GM19239 (cell line): ENCODE measurements at places on chromosomes 6 and 20.

GRCh38 chr20:42875581-42875980 is 314.1 kb downstream of the PTPRT start:
- DNase-seq, result no peak

GRCh38 chr6:21554286-21554685 is 39.3 kb upstream of the SOX4 start:
- DNase-seq, result no peak

DNA sequence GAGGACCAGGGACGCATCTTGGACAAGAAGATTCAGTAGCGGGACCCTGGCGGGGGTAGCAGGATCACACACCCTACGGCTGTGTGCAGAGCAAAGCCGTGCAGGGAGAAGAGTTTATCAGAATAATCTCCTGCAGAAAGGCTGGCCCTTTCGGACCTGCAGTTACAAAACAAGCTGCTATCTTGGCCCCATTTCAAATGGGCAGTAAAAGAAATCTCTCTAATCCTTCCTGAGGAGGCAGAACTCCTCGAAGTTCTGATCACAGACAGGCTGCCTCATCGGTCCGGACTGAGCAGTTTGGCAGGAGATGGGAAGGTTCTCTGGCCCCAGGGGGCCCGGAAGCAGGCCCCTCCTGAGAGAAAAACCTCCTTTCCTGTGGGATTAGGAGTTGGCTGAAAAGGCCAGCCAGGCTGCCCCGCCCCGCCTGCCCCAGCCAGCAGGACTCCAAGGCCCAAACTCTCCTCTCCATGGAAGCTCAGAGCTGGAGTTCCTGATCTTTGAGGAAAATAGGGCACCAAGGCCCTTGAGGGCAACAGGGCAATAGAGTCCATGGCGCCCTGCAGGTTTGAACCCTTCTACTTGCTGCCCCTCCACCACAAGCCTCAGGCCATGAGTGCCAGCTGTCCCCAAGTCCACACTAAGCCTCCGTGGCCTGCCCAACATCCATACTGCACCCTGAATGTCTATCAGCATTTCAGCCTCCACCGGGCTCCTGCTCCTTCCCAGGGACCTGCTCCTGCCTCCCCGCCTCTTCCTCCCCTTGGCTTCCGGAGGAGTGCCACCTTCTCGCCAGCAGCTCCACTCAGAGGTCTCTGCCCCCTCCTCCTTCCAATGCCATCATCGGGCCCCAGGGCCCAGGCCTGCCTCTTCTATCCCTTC is 141.3 kb downstream of the PREX1 start:
- no peak for DNase-seq

- DNase-seq, result no peak
Observed at GRCh38 chr6:87093651-87094050, 1.3 kb downstream of the CGA start.

DNA sequence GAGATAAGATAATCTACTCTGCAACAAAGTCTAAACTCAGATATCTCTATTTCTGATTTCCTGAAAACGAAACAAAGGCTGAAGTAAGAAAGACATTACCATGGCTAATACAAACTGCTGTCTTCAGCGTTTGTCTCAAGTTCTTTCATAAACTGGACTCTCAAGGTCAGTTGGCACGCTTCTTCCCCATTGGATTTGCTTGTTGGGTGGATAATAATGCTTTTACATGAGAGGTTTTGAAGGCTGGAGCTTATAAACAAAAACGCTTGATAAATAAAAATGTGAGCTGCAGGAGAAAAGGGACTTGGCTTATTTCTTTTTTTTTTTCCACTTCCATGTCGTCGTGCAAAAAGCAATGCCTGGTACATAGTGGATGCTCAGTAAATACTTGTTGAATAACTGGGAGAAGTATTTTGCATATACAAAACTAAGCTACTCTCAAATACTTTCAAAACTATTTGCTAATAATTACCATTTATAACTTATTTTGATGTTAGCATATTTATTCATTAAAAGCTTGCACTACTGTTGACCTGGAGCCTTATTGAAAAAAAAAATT is 65.7 kb upstream of the EEF1A1 start:
- no peak for DNase-seq

DNA sequence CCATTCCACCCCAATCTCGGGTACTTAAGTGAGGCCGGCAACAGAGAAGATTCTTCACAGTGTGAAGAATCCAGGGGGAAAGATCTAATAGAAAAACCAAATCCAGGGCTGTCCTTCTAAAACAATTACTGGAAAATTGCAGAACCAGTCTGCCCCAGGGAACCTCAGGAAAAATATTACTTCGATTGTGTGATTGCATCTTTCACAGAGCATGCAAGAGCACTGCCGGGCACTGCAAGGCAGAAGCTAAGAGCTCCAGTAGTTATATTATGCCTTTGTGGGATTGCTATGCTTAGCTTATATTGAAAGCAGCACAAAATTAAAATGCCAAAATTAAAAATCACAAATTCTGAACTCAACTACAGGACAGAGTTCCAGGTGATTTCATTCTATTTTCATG is 175.9 kb downstream of the HACE1 start:
- DNase-seq, result no peak

DNA sequence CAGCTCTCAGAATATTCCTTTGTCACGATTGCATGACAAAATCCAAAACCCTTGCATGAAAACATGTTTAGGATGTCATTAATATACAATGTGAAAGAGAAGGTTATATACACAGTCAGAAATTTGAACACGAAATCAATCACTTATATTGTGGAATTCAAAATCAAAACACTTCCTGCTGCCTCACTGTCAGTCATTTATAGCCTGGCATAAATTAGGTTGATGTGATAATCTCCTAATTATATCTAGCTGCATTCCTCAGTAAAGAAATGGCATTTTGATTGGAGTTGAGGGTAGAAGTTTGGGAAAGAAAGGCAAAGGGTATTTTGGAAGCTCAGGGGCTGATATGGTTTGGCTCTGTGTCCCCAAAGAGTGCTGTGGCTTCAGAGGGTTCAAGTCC is 24.1 kb upstream of the BEND6 start:
- no peak for DNase-seq

- DNase-seq, result no peak
Observed at GRCh38 chr6:152598901-152599537, 38.1 kb downstream of the SYNE1 start.

- DNase-seq, result no peak
Observed at GRCh38 chr20:3068986-3069900, 2.2 kb upstream of the OXT start.

DNA sequence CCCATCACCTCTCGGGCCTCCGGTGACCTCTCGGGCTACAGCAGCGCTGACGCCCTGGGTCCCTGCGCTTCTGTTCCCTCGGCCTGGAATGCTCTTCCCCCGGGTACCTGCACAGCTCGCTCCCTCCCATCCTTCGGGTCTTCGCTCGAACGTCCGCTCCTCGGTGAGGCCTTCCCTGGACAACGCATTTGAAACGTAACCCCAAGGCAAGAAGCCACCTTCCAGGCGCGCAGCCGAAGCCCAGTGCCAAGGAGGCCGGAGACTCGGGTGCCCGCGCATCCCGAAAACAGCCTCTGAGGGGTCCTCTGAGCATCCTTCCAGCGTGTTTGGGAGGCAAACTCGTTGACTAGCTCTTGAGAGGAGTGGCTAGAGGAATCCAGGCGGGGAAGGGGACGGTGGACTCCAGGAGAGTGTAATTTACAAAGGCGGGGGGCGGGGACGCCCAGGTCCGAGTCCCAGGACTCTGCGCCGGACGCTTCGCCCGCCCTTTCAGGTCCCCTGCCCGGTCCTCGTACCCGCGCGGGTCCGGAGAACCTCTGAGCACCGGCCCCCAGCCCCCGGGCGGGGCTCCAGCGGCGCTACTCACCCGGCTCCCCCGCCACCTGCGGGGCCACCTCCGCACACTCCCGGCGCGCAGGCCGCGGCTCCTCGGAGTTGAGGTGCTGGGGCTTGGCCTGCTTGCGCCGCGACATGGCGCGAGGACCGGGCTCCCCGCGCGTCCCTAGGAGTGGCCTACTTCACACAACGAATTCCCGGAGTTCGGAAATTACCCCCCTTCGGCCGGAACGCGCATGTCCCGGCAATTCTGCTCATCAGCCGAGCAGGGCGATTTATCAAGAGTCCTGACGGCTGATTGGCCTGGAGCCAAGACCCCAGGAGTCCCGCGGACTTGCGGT is 86.8 kb downstream of the ZFP64 start:
- no peak for DNase-seq

DNA sequence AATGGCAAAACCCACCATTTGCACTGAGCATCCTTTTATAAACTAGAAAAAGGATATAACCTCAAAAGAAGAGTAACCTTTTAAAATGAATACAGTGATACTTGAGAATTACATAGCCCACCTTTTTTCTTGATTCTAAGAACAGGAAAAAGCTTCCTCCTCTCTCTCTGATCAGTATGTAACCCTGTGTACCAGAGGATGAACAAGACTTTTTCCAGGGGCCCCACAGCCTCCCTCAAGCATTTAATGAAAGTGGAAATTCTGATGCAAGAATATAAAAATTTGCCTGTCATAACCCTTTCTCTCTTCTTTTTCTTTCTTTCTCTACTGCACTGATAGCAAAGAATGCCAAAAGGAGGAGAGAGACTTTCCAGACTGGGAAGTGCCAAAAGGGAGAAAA is 64.2 kb upstream of the BTN3A2 start:
- DNase-seq, result no peak

DNA sequence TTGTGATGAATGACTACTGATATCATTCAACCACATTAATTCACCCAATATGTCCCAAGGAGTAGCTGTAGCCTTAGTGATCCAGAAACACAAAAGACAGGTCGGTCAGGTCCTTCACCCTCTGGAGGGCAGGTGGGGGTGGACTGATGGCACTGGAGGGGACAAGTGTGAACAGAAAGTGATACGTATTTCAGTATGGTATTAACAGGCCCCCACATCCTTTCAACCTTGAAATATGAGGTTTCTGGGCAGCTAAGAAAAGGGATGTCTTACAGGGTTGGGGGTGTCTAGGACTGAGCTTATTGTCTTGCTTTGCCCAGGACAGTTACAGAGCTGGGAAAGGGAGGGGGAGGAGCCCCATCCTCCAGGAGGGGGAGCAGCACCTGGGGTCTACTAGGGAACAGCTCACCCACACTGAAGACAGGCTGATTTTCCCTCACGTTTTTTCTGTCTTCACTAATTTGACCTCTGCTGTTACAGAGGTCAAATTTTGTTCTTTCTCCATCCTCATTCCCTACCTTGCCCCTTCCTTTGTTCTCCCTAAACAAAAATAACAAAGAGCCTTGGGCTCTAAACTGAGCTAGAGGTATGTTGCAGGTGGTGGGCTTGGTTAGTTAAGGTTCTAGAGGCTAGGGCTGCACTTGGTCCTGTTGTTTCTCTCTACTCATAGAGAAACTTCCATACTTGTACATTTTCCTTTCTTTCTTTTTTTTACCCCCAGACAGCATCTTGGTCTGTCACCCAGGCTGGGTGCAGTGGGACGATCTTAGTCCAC is 38.0 kb upstream of the EEF1A1 start:
- no peak for DNase-seq

DNA sequence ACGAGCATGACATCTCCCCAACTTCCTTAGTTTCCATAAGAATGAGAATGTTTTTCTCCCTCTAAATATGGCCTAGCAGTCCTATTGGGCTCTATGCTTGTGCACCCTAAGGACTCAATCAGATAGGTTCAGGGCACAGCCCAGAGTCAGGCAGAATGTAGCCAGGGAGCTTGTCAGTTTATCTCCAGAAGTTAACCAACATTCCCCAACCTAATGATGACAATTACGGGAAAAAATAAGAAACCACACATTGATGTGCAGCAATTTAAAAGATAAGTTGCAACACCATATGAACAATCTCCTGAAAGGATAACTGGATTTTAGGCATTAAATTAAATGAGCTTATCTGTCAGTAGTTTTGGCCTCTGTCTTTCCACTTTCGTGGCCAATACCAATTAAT is 71.1 kb downstream of the HDDC2 start:
- no peak for DNase-seq

DNA sequence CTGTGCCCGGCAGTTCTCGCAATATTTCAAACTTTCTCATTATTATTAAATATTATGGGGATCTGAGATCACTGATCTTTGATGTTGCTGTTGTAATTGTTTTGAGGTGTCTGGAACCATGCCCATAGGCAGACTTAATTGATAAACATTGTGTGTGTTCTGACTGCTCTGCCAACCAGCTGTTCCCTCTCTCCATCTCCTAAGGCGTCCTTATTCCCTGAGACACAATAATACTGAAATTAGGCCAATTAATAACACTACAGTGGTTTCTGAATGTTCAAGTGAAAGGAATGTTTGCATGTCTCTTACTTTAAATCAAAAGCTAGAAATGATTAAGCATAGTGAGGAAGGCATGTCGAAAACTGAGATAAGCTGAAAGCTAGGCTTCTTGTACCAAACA is 7.6 kb downstream of the MAPK14 start:
- no peak for DNase-seq

- no peak for DNase-seq
Observed at GRCh38 chr20:23092861-23093495, 6.9 kb upstream of the CD93 start.

DNA sequence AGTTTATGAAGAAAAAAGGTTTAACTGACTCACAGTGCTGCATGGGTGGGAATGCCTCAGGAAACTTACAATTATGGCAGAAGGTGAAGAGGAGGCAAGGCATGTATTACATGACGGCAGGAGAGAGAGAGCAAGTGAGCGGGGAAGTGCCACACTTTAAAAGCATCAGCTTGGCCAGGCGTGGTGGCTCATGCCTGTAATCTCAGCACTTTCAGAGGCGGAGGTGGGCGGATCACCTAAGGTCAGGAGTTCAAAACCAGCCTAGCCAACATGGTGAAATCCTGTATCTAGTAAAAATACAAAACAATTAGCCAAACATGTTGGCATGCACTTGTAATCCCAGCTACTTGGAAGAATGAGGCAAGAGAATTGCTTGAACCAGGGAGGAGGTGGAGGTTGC is 213.3 kb upstream of the THEMIS start:
- DNase-seq, result no peak

- no peak for DNase-seq
Observed at GRCh38 chr6:73691512-73691911, 4.5 kb upstream of the CD109 start.

DNA sequence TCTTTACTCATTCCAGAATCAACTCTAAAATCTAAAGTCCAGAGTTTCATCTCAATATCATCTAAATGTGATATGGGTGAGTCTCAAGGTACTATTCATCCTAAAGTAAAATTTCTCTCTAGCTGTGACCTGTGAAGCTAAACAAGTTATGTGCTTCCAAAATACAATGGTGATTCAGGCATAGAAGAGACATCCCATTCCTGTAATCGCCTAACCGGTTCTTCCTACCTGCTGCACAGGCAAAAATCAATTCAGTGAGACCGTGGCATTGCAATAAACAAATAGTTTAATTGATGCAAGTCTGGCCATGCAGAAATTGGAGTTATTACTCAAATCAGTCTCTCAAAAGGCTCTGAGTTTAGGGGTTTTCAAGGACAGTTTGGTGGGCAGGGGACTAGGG is 232.8 kb downstream of the UBE3D start:
- no peak for DNase-seq

GRCh38 chr6:110013386-110013785 is 35.3 kb downstream of the GPR6 start:
- DNase-seq, result no peak

DNA sequence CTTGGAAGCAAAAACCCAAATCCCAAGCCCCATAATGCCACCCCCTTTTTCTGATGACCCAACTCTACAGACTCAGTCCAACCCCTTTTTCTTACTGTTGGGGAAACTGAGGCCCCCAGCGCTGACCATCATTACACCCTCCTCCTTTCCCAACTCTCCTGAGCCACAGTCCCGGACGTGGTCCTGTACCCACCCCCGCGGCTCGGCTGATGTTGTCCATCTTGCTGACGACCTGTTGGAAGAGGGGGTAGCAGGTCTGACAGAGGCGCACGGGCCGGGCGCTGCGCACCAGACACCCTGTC is 533 bp downstream of the OSTM1 start:
- DNase-seq, result peak; percentile 27
